ENCODE measurements at places on chromosomes 12 and 14. TPM values are rescaled to one million over a fixed set of nuclear protein-coding genes. Genes with fewer than 3 reads are reported as not detected.

GRCh38 chr14:61179061-61179690, 102.0 kb downstream of the TMEM30B start:
- no peak for DNase-seq

The CTSG gene
- total RNA-seq: not detected

The CBLN3 gene
- total RNA-seq: 7.1 TPM

GRCh38 chr12:131713349-131713748, 2.5 kb downstream of the SFSWAP start:
- DNase-seq: no peak

GRCh38 chr12:39327510-39327909, 115.4 kb downstream of the KIF21A start:
- DNase-seq: no peak

DNA sequence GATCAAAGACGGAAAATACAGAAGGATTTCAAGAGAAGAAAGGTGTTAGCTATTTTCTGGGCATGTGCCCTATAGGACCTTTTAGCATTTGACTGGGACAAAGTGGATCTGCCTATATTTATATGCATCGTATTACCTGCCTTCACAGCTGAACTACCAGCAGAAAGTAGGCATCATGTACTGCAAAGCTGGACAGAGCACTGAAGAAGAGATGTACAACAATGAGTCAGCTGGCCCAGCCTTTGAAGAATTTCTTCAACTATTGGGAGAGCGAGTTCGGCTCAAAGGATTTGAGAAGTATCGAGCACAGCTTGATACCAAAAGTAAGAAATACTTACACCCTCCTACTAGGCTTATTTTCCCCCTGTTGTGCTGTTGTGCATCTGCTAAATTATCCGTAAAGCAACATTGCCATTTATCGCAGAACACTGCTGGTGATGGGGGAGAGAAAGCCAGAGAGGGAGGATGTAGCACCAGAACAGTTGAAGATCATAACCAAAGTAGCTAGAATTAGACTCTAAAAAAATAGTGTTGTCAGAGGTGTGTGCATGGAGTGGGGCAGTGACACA, 282.0 kb upstream of the RGS6 start:
- no peak for DNase-seq

DNA sequence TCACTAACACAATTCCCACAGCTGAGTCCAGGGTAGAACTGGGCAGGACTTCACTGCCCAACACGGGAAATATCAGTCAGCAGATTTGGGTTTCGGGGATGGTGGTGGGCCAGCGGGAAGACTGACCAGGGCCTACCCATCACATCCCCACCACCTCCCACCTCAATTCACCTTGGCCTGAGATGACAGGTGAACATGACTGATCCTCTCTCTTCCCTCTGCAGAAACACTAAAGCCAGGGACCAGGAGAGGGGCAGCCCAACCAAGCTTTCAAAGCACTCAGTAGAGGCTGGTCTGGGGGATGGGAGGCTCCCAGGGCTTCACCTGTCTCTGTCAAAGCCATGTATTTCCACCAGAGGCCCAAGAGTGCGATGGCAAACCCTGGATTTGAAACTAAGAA, 2.3 kb downstream of the SERPINA5 start:
- no peak for DNase-seq

DNA sequence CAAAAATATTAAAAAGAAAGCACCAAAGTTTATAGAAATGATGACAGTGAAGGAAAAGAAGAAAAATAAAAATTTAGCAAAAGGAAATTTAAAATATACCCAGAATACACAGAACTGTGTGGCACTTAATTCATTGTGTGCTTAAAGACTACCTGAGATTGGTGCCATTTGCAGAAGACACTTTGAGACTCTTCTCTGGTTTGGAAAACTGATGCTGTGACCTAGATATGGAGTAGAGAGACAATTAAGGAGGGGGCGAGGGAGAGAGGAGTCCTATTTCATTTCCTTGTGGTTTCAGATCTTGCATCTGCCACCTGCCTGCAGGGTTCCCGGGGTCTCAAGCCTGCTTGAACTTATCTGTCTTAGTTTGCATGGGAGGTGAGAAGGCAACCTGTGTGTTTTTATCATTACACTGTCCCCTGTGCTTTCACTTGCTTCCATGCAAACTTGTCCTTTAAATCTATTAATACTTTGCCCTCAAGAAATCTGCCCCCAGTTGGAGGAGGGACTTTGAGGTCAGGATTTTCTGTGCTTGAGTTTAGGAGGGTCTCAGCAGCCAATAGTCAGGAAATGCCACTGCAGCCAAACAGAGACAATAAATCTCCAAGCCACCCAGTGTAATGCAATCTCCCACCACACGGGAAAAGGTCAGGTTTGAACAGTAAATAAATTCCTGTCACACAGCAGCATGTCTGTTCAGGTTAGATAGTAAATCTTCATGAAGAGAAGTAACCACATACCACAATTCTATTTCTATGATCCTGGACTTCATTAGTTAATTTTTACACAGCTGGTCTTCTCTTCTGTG, 119.4 kb downstream of the CAND1 start:
- no peak for DNase-seq

DNA sequence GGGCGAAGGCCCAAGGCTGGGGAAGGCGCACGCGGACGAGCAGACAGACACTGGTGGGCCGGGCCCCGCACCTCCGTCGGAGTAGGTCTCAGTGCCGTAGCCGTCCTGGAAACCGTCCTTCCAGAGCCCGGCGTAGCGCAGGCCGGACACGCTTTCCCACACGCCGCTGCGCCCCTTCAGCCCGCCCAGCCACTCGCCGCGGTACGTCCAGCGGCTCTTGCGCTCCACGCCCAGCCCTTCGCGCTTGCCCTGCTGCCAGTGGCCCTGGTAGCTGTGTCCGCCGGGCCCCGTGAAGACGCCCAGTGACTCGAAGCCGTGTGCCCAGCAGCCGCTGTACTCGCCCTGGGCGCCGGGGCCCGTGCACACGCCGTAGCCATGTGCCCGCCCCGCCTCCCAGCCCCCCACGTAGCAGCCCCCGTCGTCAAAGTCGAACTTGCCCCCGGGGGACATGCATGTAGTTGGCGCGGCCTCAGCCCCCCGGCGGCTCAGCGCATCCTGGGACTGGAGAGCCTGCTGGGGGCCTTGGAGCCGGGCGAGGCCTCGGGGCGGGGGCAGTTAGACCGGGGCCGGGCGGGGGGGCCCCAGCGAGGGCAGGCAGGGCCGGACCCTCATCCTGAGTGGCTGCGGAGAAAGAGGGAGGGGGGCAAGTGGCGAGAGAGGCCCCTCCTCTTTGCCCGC, 1.4 kb downstream of the JPH4 start:
- DNase-seq: no peak

DNA sequence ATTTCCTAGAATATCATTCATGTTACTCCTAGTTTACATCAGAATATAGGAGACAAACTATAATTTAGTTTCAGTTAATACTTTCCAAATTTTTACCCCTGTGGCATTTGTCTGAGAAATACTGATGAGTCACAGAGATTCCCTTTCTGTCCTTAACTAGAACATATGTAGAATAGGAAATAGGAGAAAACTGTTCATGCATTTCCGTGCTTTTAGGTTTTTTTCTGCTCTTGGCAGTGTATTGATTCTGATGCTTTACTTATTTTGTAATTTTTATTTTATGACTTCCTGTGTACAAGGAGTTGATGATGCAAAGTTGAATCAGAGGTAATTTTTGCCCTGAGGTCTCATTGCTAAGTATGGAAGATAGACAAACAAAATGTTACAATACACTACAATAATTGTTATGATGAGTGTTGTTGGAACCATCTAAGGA, 23.0 kb downstream of the MNAT1 start:
- no peak for DNase-seq
